RPMI7951 (cell line): ENCODE measurements at places on chromosomes 2 and 18. TPM values are rescaled to one million over a fixed set of nuclear protein-coding genes. Genes with fewer than 3 reads are reported as not detected.

The RUFY4 gene
- not detected in 2 replicates for total RNA-seq

The TWSG1 gene
- 76.6 and 101 TPM in 2 replicates for total RNA-seq

The CCDC138 gene
- total RNA-seq = 16.0 and 20.4 TPM in 2 replicates

GRCh38 chr18:681985-682384 lies 24.5 kb downstream of the TYMS start:
- no peak for DNase-seq

DNA sequence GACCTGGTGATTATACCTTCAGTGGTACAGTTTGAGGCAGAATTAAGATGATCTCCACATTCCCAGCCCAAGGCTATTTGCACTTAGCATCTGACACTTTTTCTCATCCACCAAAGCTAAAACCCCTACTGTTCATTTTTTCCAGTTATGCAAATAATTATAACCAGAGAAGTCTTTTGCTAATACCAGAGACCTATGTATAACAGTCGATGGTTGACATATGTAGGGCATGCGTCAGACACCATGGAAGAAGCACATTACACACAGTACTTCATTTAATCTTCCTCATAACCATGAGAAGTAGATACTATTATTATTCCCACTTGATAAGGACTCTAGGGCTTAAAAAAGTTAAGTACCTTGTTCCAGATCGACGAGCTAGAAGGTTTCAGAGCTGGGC lies 36.5 kb downstream of the AP1S3 start:
- DNase-seq = no peak

DNA sequence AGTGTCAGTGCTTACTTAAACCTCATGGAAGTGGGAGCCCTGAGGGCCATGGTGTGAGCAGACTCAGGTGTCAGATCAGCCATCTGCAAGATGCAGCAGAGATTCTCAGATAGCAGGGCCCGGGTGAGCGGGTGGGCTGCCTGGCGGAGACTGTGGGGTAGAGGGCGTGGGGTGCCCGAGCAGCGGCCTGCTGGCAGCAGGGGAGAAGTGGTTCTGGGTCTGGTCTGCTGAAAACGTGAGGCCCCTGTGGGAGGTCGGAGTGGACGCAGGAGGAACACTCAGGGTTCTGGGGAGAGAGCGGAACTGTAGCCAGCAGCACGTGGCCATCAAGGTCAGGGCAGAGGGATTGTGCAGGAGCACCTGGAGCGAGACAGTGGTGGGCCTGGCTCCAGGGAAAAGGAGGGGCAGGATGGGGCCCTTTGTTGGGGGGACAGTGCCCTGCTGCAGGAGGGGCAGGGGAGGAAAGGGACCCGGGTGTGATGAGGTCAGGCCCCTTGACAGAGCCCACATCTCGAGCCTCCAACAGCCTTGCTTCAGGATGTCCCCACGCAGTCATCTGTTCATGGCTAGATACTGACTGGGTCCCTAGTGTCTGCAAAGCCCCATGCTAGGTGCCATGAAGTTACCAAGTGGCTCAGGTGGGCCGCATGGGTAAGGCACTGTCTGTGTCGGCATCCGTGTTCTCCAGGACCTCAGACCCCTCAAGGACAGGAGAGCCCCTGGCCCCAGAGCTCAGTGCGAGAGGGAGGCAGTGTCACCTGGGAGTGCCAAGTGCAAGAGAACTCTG lies 2.7 kb upstream of the ESPNL start:
- no peak for DNase-seq

- peak; percentile 70 for DNase-seq
Measured at GRCh38 chr2:232633413-232634205, at the start of gene EFHD1. EFHD1 (plus strand) TSS chr2:232633604; CDS start chr2:232633705, 101 bp downstream.

DNA sequence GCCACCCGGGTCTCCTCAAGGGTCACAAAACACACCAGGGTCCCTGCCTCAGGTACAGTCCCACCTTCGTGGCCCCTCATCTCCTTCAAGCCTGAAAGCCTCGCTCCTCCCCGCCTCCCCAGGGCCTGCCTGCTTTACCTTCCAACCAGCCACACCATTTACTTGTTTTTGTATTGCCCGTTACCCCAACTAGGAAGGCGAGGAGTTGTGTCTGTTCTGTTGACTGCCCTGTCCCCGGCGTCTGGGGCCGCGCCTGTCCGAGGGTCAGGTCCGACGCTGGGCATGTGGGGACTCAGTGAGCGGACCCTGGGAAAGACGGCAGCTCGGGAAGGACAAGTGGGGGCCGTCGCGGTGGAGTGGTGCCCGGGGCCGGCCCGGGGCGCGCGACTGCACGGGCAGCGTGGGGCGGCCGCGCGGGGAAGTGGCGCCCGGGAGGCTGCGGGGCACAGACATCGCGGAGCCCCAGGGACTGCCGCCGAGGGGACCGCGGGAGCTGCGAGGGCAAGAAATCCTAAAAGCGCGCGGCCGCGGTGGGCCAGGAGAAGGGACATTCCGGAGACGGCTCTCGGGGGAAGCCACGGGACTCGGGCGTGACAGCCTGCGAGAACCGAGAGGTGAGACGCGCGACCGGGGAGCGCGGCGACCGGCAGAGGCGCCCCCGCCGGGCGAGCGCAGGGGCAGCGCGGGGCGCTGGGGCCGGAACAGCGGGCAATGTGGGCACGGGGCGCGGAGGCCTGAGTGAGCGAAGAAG lies 797 bp upstream of the GRHL1 start:
- peak; percentile 32 for DNase-seq

- no peak for DNase-seq
Measured at GRCh38 chr2:106358081-106358480, 110.1 kb downstream of the RGPD3 start.
